Activated CD4-positive, alpha-beta T cell treated with anti-CD3 and anti-CD28 coated beads, Interleukin-2, amount 10 ng/mL, durations not matched to agents 24 days and 14 days (primary cell): ENCODE measurements at places on chromosomes 16 and 17. TPM values are rescaled to one million over a fixed set of nuclear protein-coding genes. Genes with fewer than 3 reads are reported as not detected.

- DNase-seq, result no peak
Observed at GRCh38 chr16:11162586-11163268, 93.3 kb downstream of the SOCS1 start.

The RHOT2 gene
- 172 and 183 TPM in 2 replicates for total RNA-seq

The PRSS27 gene
- 1.8 and 2.0 TPM in 2 replicates for total RNA-seq

The PHAF1 gene
- 19.4 and 19.8 TPM in 2 replicates for total RNA-seq

GRCh38 chr16:78515421-78515820, 416.0 kb downstream of the WWOX start:
- no peak for DNase-seq
